ENCODE measurements at places on chromosomes 13 and 19. TPM values are rescaled to one million over a fixed set of nuclear protein-coding genes. Genes with fewer than 3 reads are reported as not detected.

SLC25A41 gene
- total RNA-seq = 0.20 TPM

ABHD13 gene
- 6.1 TPM for total RNA-seq

SLITRK5 gene
- total RNA-seq = 0.45 TPM

DDX49 gene
- 48.5 TPM for total RNA-seq

FBXO27 gene
- total RNA-seq = 6.0 TPM

ABHD17A gene
- total RNA-seq = 19.7 TPM

ZNF772 gene
- total RNA-seq = 1.6 TPM

MYO1F gene
- total RNA-seq = 0.28 TPM

CEACAM20 gene
- total RNA-seq = not detected

LGI4 gene
- 0.27 TPM for total RNA-seq

CD37 gene
- not detected for total RNA-seq

IGFL2 gene
- total RNA-seq = 0.63 TPM

TRPM4 gene
- total RNA-seq = 8.2 TPM

IFNL1 gene
- total RNA-seq = 0.28 TPM

CYP2F1 gene
- total RNA-seq = not detected

PLIN5 gene
- total RNA-seq = 0.11 TPM

CEACAM1 gene
- 1.4 TPM for total RNA-seq

KIR2DL4 gene
- not detected for total RNA-seq

ZNF626 gene
- not detected for total RNA-seq

CD79A gene
- 1.1 TPM for total RNA-seq

VSTM1 gene
- 0.57 TPM for total RNA-seq

EXOC3L2 gene
- 1.3 TPM for total RNA-seq

PGLYRP1 gene
- total RNA-seq = not detected

ATP4B gene
- total RNA-seq = not detected

KCTD15 gene
- total RNA-seq = 51.4 TPM

CELF5 gene
- total RNA-seq = 0.75 TPM

KLK4 gene
- total RNA-seq = 0.07 TPM

ZNF682 gene
- not detected for total RNA-seq

ZNF541 gene
- not detected for total RNA-seq

RAVER1 gene
- 30.0 TPM for total RNA-seq

NCAN gene
- 0.03 TPM for total RNA-seq

NTF4 gene
- total RNA-seq = 0.52 TPM

HCN2 gene
- 33.5 TPM for total RNA-seq

PSG3 gene
- total RNA-seq = 0.16 TPM

AMER2 gene
- not detected for total RNA-seq

FBXW9 gene
- 13.2 TPM for total RNA-seq

NCR1 gene
- total RNA-seq = not detected

PGLYRP2 gene
- total RNA-seq = not detected

USP12 gene
- total RNA-seq = 25.5 TPM

KASH5 gene
- total RNA-seq = not detected

NLRP8 gene
- total RNA-seq = not detected

ACP7 gene
- total RNA-seq = 0.23 TPM

FCAR gene
- total RNA-seq = not detected

VSIG10L gene
- total RNA-seq = 8.9 TPM

Measured in A549 treated with DMSO at 1 μM for 4 hours (cell line).